CD8-positive, alpha-beta memory T cell (primary cell): ENCODE measurements at places on chromosomes 2 and 18.
A peak's percentile ranks its signal among the peaks of the same experiment; 100 is the strongest.

GRCh38 chr2:2653231-2653630 lies 322.2 kb upstream of the MYT1L start:
- DNase-seq = no peak
- H3K4me1 ChIP-seq = no peaks in the 10 kb centered on the region
- H3K27me3 ChIP-seq = no peaks in the 10 kb centered on the region

DNA sequence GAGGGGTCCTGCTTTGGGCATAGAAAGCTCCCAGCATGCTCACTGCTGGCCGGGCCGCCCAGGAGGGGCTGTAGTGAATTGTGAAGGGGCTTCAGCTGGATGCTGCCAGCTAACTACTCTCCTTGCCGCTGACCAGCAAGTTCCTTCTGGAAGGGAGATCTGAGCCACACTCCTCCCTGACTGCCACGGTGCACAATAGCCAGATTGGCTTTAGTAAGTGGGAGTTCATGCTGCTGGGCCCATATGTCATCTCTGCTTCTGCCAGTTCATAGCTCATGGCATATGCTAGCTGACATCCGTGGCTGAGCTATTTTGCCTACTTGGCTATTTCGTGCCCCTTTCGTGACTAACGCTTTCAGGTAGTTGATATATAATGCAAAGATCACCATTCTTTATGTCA lies 51.6 kb upstream of the ROCK2 start:
- no peak overlapping the region for H3K27ac ChIP-seq
- no peaks in the 10 kb centered on the region for H3K36me3 ChIP-seq
- no peak overlapping the region for H3K4me3 ChIP-seq

DNA sequence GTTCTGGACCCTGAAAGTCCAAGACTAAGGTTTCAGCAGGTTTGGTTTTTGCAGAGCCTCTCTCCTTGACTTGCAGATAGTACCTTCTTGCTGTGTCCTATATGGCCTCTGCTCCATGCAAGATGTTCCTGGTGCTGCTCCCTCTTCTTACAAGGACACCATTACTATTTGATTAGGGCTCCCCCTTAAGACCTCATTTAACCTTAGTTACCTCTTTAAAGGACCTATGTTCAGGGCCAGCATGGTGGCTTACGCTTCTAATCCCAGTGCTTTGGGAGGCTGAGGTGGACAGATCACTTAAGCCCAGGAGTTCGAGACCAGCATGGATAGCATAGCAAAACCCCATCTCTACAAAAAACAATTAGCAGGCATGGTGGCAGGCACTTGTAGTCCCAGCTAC lies 179.0 kb downstream of the SLC39A10 start:
- no peak overlapping the region for H3K4me3 ChIP-seq
- no peak overlapping the region for H3K27ac ChIP-seq
- H3K4me1 ChIP-seq = no peaks in the 10 kb centered on the region
- H3K36me3 ChIP-seq = no peaks in the 10 kb centered on the region

DNA sequence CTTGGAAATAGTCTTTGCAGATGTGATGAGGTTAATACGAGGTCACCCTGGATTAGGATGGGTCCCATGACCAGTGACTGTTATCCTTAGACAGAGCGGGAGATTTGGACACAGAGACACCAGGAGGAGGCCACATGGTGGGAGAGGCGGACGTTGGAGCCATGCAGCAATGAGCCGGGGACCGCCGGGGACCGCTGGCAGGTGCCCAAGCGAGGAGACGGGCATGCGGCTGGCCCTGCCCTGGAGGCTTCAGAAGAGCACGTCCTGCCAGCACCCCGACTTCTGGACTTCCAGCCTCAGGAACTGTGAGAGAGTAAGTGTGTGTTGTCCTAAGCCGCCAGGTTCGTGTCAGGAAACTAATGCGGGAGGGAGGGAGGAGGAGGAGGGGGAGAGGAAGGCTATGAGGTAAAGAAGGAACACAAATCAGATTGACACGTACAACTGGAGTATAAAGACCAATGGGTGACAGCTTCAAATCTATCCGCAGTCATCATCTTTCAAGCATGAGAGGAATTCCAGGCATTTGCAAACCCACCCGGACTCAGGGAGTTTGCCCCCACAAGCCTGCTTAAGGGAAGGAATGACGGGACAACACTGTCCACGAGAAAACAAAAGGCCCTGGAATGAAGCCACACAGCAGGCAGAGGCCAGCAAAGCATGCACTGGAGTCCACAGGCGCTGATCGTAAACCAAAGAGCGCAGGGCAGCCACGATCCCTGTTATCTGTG lies 11.6 kb upstream of the BOK start:
- DNase-seq = no peak
- no peaks in the 10 kb centered on the region for H3K4me1 ChIP-seq
- H3K36me3 ChIP-seq = no peaks in the 10 kb centered on the region
- H3K4me3 ChIP-seq = no peak overlapping the region

- DNase-seq = no peak
- no peaks in the 10 kb centered on the region for H3K36me3 ChIP-seq
- peak overlapping the region; percentile 44 for H3K4me3 ChIP-seq
- peaks cover 9% of the 10 kb centered on the region for H3K4me1 ChIP-seq
- H3K27ac ChIP-seq = no peak overlapping the region
Measured at GRCh38 chr2:241734208-241734466, 293 bp upstream of the D2HGDH start.

DNA sequence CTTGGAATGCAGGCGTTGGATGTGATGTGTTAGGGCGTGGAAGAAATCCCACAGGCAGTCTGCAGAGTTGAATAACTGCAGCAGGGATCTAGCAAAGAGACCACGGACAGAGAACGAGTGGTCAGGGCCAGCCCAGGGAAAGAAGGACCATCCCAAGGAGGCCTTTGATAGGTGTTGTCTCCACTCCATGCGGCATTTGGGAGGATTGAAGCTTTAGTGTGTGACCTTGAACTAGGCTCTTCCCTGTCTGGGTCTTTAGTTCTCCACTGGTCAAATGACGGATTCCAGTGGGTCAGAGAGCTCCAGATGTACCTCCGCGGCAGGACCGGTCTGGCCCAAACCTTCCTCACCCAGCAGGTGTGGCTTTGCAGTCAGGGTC lies 18.4 kb downstream of the GREB1 start:
- H3K27me3 ChIP-seq = peaks cover 4% of the 10 kb centered on the region
- H3K4me3 ChIP-seq = no peak overlapping the region
- H3K27ac ChIP-seq = no peak overlapping the region
- no peaks in the 10 kb centered on the region for H3K36me3 ChIP-seq
- no peak for DNase-seq

- DNase-seq = no peak
- no peak overlapping the region for H3K4me3 ChIP-seq
- no peaks in the 10 kb centered on the region for H3K4me1 ChIP-seq
- H3K27ac ChIP-seq = no peak overlapping the region
- H3K27me3 ChIP-seq = no peaks in the 10 kb centered on the region
Measured at GRCh38 chr2:71787476-71788185, 334.3 kb downstream of the DYSF start.

DNA sequence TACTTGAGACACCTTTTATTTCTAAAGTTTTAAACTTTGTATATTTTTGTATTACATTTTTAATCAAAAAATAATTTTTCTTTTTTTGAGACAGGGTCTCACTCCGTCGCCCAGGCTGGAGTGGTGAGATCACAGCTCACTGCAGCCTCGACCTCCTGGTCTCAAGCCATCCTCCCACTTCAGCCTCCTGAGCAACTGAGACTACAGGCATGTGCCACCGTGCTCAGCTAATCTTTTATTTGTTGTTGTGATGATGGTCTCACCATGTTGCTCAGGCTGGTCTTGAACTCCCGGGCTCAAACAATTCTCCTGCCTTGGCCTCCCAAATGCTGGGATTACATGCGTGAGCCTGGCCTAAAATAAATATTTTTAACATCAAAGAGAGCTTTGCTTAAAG lies 218.7 kb upstream of the SH3BP4 start:
- no peaks in the 10 kb centered on the region for H3K4me1 ChIP-seq
- H3K36me3 ChIP-seq = no peaks in the 10 kb centered on the region
- H3K27me3 ChIP-seq = no peaks in the 10 kb centered on the region
- no peak overlapping the region for H3K27ac ChIP-seq

GRCh38 chr2:56376699-56377665 lies 193.2 kb downstream of the CCDC85A start:
- H3K36me3 ChIP-seq = no peaks in the 10 kb centered on the region
- H3K4me3 ChIP-seq = no peak overlapping the region
- H3K4me1 ChIP-seq = no peaks in the 10 kb centered on the region

- H3K4me1 ChIP-seq = no peaks in the 10 kb centered on the region
- no peak overlapping the region for H3K4me3 ChIP-seq
- H3K27me3 ChIP-seq = no peaks in the 10 kb centered on the region
- no peaks in the 10 kb centered on the region for H3K36me3 ChIP-seq
- H3K27ac ChIP-seq = no peak overlapping the region
Measured at GRCh38 chr2:82826437-82826836, 1632.6 kb downstream of the SUCLG1 start.

GRCh38 chr2:42345986-42346385 lies 15.0 kb downstream of the COX7A2L start:
- H3K4me1 ChIP-seq = no peaks in the 10 kb centered on the region
- no peaks in the 10 kb centered on the region for H3K27me3 ChIP-seq
- H3K4me3 ChIP-seq = no peak overlapping the region

GRCh38 chr2:6423157-6423556 lies 442.6 kb downstream of the CMPK2 start:
- no peak for DNase-seq
- no peak overlapping the region for H3K4me3 ChIP-seq
- no peaks in the 10 kb centered on the region for H3K4me1 ChIP-seq
- H3K36me3 ChIP-seq = no peaks in the 10 kb centered on the region
